Naive thymus-derived CD4-positive, alpha-beta T cell (primary cell): ENCODE measurements at places on chromosomes 12 and 14. TPM values are rescaled to one million over a fixed set of nuclear protein-coding genes. Genes with fewer than 3 reads are reported as not detected.

GRCh38 chr14:50059763-50060616 lies 56.4 kb downstream of the VCPKMT start:
- peaks cover 50% of the 10 kb centered on the region for H3K4me1 ChIP-seq
- no peaks in the 10 kb centered on the region for H3K27me3 ChIP-seq
- peak overlapping the region; percentile 79 for H3K27ac ChIP-seq
- H3K4me3 ChIP-seq: no peak overlapping the region
- H3K36me3 ChIP-seq: no peaks in the 10 kb centered on the region

Gene SPIC
- not detected for total RNA-seq

DNA sequence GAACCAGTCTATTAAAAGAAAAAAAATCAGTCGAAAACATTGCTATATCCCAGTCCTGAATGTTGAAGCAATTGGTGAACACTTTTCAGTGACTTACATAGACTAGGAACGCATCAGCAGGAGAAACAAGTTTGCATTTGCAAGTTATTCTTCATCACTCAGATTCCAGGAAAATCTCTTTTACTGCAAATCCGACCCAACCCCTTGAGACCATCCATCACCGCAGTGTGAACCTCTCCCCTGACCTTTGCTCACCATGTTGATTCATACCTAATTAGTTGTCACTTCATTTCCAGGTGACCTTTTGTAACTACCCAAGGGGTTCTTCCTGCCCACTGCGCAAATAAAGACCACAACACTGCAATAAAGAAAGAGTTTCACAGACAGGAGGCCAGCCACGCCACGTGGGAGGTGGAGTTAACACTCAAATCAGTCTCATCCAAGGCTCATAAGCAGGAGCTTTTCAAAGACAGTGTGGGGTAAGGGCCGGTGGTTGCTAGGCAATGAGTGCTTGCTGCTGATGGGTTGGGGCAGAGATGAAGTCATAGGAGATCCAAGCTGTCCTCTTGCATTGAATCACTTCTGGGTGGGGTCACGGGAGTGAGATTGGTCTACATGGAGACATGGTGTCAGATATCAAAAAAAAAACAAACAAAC lies 241.3 kb upstream of the TMEM132C start:
- H3K36me3 ChIP-seq: no peaks in the 10 kb centered on the region

Gene SERPINA10
- not detected for total RNA-seq

Gene FOXJ2
- 24.0 TPM for total RNA-seq

DNA sequence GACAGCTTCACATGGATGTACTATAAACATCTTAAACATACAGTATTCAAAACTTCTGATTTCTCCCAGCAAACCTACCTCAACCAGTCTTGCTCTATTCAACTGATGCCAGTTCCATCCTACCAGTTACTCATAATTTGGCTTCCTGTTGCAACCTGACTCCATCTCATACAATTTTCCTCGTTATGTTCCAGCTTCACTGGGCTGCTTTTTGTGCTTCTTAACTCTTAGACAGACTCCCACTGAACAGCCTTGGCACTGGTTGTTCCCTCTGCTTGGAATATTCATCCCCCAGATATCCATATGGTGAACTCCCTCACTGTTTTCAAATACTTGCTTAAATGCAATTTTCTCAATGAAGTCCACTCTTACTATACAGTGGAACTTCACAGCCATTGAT lies 249.2 kb downstream of the AEBP2 start:
- no peaks in the 10 kb centered on the region for H3K36me3 ChIP-seq
- H3K27me3 ChIP-seq: no peaks in the 10 kb centered on the region
- H3K4me1 ChIP-seq: no peaks in the 10 kb centered on the region

Gene GLIPR1L1
- total RNA-seq: not detected

DNA sequence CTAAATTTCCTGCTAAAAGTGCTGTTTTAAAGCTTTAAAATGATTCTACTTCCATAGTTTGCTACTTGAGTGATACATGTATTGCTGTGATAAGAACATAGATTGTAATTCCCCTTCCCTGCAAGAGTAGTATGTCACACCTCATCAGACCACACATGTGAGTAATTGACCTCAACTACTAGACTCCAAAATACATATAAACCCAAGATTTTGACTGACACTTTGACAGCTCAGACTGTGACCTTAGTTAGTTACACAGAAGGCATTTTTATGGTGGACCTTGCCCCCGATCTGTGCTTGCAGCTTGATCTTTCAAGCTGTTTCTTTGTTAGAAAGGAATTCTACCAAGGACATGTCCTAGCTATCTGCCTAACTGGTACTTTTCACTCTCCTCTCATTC lies 18.6 kb downstream of the APOBEC1 start:
- no peak overlapping the region for H3K27ac ChIP-seq
- H3K36me3 ChIP-seq: no peaks in the 10 kb centered on the region
- DNase-seq: no peak
- H3K4me3 ChIP-seq: no peak overlapping the region

Gene PEX5
- 35.4 TPM for total RNA-seq

DNA sequence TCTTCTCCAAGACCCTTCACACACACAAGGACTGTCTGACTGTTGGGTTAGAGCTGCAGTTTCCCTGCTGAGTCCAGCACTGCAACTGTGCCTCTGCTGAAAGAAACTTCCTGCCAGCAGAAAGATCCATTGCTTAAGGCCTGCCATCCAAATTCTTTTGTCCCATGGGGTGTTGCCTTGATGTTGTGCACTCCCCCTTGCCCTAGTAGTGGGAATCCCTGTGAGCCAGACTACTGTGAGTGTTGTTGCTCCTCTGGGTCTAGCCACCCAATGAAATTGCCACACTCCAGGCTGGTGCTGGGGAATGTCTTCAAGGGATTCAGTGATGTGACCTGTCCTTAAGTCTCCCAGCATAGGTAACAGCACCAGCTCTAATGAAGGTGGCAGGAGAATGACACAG lies 166.6 kb upstream of the PDE3A start:
- H3K27me3 ChIP-seq: no peaks in the 10 kb centered on the region
- no peaks in the 10 kb centered on the region for H3K4me1 ChIP-seq
- no peak overlapping the region for H3K4me3 ChIP-seq
- DNase-seq: no peak
- no peaks in the 10 kb centered on the region for H3K36me3 ChIP-seq

DNA sequence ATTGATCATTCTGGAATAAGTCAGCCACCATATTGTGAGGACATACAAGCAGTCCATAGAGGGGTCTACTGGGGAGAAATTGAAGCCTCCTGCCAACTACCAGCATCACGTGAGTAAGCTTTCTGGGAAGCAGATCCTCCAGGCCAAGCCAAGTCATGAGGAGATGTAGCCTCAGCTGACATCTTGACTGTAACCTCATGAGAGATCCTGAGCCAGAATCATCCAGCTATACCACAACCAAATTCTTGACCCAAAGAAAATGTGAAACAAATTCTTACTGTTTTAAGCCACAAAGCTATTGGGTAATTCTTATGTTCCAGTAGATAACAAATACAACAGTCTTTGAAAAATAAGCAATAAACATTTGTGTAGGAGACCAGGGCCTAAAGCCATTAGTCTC lies 479.4 kb upstream of the DCN start:
- H3K27ac ChIP-seq: no peak overlapping the region
- no peak for DNase-seq
- H3K27me3 ChIP-seq: no peaks in the 10 kb centered on the region
- no peaks in the 10 kb centered on the region for H3K4me1 ChIP-seq
- no peaks in the 10 kb centered on the region for H3K36me3 ChIP-seq

Gene TCL1B
- total RNA-seq: not detected

Gene BATF
- 6.8 TPM for total RNA-seq

Gene PLEKHG3
- 1.2 TPM for total RNA-seq

DNA sequence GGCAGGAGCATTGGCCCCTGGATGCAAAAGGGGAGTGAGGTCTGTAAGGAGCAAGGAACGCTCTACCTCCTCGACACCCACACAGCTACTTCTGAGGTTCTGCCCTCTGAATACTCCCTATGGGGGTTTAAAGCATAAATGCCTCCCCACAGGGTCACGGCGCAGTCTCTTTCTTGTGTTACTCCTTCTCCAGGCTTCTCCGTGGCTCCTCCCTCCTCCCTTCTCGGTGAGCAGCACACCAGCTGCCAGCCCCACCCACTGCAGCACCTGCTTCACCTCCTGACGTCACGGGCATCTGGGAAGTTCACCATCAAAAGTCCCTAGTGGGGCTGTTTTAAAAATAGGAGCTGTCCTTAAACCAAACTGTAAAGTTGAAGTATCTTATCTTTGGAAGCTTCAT lies 67.3 kb downstream of the SPTB start:
- no peak overlapping the region for H3K27ac ChIP-seq
- H3K27me3 ChIP-seq: no peaks in the 10 kb centered on the region
- H3K4me1 ChIP-seq: no peaks in the 10 kb centered on the region
- DNase-seq: peak; percentile 9

DNA sequence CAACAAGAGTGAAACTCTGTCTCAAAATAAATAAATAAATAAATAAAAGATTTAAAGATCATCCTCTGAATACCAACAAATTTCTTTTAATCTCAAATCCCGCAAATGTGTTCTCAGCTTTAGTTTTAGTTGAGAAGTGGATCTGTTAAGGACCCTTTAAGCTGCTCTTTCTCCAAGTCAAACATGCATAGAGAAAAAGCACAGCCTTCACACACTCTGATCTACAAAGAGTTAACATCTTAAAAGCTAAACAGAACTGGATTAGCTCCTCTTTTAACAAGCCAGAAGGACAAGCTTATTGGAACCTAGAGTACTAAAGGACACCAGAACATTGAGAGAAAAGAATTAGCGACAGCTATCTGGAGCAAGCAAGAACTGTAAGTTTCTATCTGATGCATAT lies at the start of gene RPGRIP1:
Gene RPGRIP1, plus strand, starts transcription at position 301 of the 400 bp plus-strand sequence. CDS start 7,894 bp downstream, outside the sequence.
- no peak within 1 kb of the TSS for H3K27ac ChIP-seq
- no peaks in the 10 kb centered on the region for H3K4me1 ChIP-seq
- H3K27me3 ChIP-seq: no peaks in the 10 kb centered on the region
- no peaks in the 10 kb centered on the region for H3K36me3 ChIP-seq
- no peak within 1 kb of the TSS for H3K4me3 ChIP-seq
